K562 (cell line): ENCODE measurements at places on chromosomes 5 and 9. TPM values are rescaled to one million over a fixed set of nuclear protein-coding genes. Genes with fewer than 3 reads are reported as not detected.

GRCh38 chr9:100030548-100030947 is 68.3 kb downstream of the ERP44 start:
- DNase-seq = no peak

Gene SEMA5A
- 0.02 and 0.07 TPM in 2 replicates for total RNA-seq

GRCh38 chr5:32710550-32711361 is at the start of gene NPR3:
Gene NPR3, plus strand, starts transcription at chr5:32711321. Its CDS starts 456 bp downstream, at chr5:32711777.
- DNase-seq = no peak

DNA sequence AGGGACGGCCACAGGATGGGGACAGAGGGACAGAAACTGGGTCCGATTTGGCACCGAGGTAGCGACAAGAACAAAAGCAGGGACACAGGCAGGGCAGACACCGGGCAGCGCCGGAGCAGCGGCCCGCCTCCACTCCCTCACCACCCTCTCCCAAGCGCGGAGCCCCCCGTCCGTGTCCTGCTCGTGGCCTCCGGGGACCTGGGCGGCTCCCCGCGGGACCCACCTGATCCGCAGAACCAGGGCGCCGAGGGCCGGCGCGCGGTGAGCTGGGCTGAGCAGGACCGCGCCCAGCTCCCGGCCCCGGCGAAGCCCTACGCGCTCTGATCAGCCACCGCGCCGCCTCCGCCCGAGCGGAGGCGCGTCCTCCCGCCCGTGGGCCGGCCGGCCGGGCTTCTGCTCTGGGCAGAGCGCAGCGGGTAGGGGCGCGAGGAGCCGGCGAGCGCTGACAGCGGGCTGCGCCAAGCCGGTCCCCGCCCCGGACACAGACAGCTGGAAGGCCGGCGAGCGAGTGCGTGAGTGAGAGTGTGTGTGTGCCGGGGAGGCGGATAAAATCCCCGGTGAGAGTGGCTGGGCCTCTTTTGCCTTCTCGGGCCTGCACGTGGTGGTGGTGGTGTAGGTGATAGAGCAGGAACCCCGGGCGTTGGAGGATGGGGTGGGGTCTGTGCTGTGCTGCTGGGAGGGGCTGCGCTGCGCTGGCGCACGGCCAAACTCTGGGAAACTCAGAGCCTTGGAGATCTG is at the start of gene GGTA1:
TSS of gene GGTA1 (minus strand) at position 418 of the 738 bp plus-strand sequence. CDS start 31,922 bp downstream, outside the sequence.
- DNase-seq = peak; percentile 48

Gene FABP6
- not detected in 2 replicates for total RNA-seq

Gene RELL2
- total RNA-seq = 22.9 and 23.3 TPM in 2 replicates

- no peak for DNase-seq
These were observed 36.2 kb downstream of the SLC44A1 start for GRCh38 chr9:105280691-105281090.

Gene FNIP1
- 22.1 and 24.6 TPM in 2 replicates for total RNA-seq

DNA sequence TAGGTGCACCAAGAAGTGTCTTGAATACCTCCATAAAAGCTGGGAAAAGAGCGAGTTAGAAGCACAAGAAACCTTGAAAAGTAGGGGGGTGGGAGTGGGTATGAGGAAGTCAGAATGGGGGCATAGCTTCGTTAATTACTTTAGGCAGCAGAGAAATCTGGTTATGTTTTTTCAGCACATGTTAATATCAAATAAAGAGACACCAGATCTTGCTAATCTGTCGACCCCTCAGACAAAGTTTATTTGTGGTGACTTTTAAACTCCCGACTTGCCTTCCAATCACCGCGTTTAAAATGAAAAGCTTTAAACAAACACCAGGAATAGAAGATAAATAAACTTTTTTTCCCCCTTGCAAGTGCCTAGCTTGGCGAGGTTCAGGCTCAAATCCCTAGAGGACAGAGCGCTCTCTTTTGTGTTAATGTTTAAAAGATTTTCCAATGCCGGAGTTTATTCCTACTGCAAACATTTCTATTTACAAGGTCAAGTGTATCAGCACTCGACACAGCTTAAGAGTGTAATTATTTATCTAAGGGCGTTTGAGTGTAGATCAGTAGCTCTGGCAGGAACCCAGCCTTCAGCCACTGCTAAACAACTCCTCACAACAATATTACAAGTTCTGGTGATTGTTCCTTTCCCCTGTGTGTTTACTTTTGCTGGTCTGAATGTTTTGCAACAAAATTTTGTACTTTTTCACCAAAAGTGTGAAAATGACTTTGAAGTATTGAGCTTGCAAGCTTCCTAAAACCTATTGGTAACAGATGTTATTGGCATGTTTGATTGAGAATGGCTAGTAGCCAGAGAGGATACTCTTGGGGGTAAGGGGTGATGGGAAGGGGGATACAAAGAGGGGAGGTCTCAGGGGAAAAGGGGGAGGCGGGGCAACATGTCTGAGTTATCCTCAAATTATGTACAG is 3.8 kb downstream of the GAS1 start:
- no peak for DNase-seq

DNA sequence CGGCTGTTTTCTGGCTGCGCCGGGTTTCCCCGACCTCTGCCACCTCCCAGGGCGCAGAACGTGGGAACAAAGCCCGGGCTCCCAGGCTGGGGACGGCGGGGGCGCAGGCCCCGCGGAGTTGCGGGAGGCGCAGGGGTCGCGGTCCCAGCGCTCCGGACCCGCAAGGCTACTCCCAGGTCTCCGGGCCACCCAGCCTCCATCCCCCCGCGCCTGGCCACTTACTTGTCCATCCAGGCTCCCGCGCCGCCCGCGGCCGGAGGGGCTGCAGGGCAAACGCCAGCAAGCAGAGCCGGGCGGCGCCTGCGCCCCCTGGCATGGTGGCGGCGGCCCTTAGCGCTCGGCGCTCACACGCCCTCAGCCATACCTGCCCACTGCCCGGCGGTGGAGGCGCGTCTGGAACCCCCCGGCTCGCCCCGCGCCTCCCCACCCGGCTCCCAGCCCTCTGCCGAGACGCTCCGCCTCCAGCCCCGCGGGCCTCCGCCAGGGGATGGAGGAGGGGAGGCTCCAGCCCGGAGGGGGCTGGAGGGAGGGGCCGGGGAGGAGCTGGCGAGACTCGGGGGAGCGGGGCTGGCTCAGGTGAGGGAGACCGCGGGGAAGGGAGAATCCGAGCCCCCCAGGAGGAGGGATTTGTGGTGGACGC is at the start of gene ADAM19:
TSS of gene ADAM19 (minus strand) at position 395 of the 640 bp plus-strand sequence. CDS start at position 316, 79 bp downstream.
- peak; percentile 62 for DNase-seq

Gene GARIN3
- not detected in 2 replicates for total RNA-seq

DNA sequence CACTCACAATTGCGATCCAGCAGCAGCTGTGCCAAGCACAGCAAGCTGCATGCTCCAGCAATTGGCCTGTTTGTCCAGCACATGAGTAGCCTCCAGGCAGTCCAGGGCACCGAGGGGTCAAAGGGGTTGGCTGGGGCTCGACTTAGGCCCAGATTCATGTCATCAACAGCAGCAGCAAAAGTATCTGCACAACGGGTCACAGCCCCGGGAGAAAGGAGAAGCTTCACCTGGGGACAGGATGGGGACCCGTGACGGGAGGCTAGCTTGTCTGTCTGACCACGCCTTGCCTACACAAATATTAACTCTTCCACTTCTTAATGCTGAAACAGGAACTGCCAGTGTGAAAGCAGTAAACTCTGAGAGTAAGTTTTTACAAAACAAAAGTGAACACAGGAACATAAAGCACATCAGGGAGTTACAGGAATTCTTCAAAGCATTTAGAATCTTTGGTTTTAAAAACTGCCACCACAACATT is 191.2 kb downstream of the PIK3R1 start:
- peak; percentile 39 for DNase-seq

GRCh38 chr5:139459451-139459934 is 3.0 kb downstream of the ECSCR start:
- DNase-seq = no peak

DNA sequence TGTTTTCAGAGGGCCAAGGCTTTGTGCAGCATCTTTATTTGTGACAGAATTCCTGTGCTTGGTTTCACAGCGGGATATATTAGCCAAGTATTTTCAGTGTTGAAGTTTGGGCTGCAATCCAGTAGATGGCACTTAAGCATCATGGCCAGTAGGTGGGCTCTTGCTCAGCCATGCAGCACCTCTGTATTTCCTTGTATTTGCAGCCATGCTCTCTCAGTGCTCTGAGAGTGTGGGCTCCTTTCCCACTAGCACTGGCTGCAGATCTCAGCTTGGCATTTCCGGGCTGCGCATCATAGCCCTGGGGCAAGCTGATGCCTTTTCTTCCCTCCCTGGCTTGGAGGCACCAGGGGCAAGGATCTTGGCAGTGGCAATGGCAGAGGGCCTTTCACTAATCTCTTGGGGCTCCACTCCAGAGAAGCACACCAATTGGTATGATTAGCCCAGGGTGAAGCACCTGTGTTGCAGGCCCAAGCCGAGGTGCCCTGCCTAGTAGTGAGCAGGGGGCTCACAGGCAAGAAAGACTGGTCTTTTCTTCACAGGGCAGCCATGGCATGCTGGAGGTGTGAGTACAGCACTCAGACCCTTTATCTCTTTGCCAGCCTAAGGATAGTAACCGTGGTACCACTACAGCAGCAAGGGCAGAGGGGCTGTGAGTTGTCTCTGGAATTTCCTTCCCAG is 48.3 kb downstream of the SLCO6A1 start:
- DNase-seq = no peak

DNA sequence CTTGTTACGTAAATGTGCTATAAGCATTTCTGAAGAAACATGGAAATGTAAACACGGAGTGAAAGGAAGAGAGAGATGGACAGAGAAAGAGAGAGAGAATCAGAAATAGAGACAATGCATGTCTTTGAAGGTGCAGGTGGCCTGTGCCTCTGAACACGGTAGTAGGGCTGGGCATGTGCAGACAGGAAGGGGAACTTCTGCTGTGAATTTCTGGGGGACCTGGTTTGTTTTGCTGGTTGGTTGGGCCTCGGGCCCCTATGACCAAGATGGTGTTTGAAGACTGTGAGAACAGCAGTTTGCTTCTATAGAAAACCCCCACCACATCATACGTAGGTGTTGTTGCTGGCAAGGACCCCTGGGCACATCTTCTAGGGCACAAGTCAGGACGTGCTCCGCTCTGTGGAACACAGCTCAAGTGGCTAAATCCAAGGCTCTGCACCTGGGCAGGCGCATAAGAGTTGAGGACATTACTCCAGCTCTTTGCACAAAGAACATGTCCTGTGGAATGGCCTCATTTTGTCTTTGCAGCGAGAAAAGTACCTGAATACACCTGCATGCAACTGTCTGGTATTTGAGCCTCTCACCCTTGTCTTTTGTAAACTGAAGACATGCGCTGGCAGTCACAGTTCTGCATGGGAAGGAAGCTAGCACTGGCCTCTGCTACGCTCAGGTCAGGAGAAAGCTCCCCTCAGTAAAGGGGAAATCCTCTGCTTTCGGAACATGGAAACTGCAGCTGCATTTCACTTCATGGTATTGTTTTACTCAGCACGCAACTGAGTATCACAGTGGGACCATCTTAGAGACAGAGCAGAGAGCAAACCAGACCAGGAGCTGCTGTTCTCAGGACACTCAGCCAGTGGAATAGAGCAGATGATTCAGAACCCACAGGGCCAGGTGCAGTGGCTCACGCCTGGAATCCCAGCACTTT is 2.7 kb downstream of the OR2V2 start:
- no peak for DNase-seq

DNA sequence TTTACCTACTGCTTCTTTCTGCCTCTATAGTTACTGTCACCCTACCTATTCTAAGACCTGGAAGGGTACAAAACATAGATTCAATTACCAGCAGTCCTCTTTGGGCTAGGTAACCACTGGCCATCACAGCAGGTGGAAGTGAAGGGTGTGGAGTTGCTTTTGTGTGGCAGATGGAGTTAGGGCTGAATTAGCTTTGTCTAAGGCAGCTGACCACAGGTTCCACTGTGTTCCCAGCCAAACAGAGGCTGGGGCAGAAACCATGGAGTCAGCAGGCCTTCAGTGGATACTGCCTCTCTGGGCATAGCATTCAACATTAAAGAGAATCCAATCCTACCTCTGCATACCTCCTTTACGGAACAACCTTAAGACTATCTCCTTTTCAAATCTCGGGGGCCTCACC is 254.2 kb downstream of the RFX3 start:
- no peak for DNase-seq

- no peak for DNase-seq
These were observed 78.5 kb downstream of the ZNF618 start for GRCh38 chr9:113954591-113954990.

Gene LRRC70
- 0.73 and 0.83 TPM in 2 replicates for total RNA-seq

Gene SEMA4D
- 4.7 and 5.1 TPM in 2 replicates for total RNA-seq

Gene DNAJC18
- 5.0 and 7.5 TPM in 2 replicates for total RNA-seq

- DNase-seq = peak; percentile 38
These were observed 67.1 kb downstream of the ALDH7A1 start for GRCh38 chr5:126527892-126528291.
